ENCODE measurements at places on chromosomes 6 and 20. TPM values are rescaled to one million over a fixed set of nuclear protein-coding genes. Genes with fewer than 3 reads are reported as not detected.

Gene FOXP4
- 43.7 TPM for total RNA-seq

Gene SLC4A11
- 3.9 TPM for total RNA-seq

Gene PGC
- total RNA-seq = not detected

Gene PRL
- not detected for total RNA-seq

Gene TMEM217
- 7.3 TPM for total RNA-seq

Gene UNC93A
- not detected for total RNA-seq

Gene WFDC13
- total RNA-seq = not detected

Gene PPIL6
- 1.7 TPM for total RNA-seq

Gene CST2
- 1.7 TPM for total RNA-seq

Gene SCUBE3
- total RNA-seq = 8.5 TPM

Gene ADGB
- total RNA-seq = not detected

Gene DEFB125
- total RNA-seq = not detected

- H3K27me3 ChIP-seq = peaks cover 5% of the 10 kb centered on the region
- DNase-seq = no peak
Observed at GRCh38 chr6:90471263-90471662, 115.6 kb downstream of the MAP3K7 start.

GRCh38 chr6:150685860-150686259, 86.2 kb downstream of the PLEKHG1 start:
- H3K27me3 ChIP-seq = no peaks in the 10 kb centered on the region
- H3K4me1 ChIP-seq = no peaks in the 10 kb centered on the region
- no peak for DNase-seq
- no peaks in the 10 kb centered on the region for H3K36me3 ChIP-seq

DNA sequence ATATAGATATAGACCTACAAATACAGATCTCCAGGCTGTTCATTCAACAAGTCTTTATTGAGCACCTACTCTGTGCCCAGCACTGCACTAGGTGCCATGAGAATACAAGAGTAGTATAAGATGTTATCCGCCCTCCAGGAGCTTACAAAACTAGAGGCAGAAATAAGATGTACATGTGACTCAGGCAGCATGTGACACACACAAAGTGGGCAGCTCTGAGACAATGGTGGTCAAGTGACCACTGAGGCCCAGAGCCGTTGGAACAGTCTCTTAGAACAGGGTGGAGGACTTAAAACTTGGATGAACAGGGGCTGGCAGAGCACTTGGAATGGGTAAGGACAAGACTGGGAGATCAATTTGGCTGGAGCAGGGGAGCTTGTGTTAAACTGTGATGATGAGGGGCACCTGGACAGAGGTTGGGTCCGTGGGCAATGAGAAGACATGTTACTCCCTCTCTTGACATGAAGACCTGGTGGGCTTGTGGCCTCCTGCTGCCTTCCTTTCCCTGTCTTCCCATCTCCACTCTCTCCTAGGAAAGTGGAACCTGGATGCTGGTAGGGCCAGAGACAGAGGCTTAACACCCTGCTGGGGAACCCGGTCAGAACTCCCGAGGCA, 21.2 kb downstream of the TRIM15 start:
- H3K4me3 ChIP-seq = no peak overlapping the region
- peaks cover 27% of the 10 kb centered on the region for H3K36me3 ChIP-seq
- H3K27me3 ChIP-seq = peaks cover 2% of the 10 kb centered on the region
- H3K27ac ChIP-seq = no peak overlapping the region

- no peaks in the 10 kb centered on the region for H3K27me3 ChIP-seq
- no peak for DNase-seq
- H3K36me3 ChIP-seq = no peaks in the 10 kb centered on the region
- H3K27ac ChIP-seq = no peak overlapping the region
Observed at GRCh38 chr6:25615471-25615870, 36.5 kb upstream of the SCGN start.

- no peaks in the 10 kb centered on the region for H3K4me1 ChIP-seq
- no peak for DNase-seq
- H3K27ac ChIP-seq = no peak overlapping the region
- H3K4me3 ChIP-seq = no peak overlapping the region
- H3K27me3 ChIP-seq = no peaks in the 10 kb centered on the region
Observed at GRCh38 chr6:75778757-75779156, 29.7 kb downstream of the MYO6 start.

GRCh38 chr6:55212156-55212555, 37.8 kb downstream of the HCRTR2 start:
- peak; percentile 56 for DNase-seq
- H3K27me3 ChIP-seq = no peaks in the 10 kb centered on the region
- peaks cover 7% of the 10 kb centered on the region for H3K4me1 ChIP-seq
- no peaks in the 10 kb centered on the region for H3K36me3 ChIP-seq

DNA sequence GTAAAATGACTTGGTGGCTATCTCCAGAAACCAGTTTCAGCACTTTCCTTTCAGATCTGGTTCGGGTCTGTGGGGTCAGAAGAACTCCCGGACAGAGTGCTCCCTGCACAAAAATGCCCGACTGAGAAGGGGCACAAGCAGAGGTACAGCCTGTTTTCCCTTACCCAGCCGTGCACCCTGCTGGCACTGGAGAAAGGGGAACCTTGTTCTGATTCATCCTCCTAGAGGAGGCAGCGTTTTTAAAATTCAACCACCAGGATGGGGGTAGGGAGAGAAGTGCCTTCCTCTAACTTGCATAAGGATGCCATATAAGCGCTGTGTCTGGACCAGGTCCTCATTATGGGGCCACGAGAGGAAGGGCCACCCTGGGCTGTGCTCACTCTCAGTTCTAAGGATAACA, 17.6 kb downstream of the RIMS4 start:
- H3K4me3 ChIP-seq = no peak overlapping the region
- DNase-seq = no peak
- H3K4me1 ChIP-seq = no peaks in the 10 kb centered on the region
- no peak overlapping the region for H3K27ac ChIP-seq
- H3K27me3 ChIP-seq = peaks cover 11% of the 10 kb centered on the region

GRCh38 chr20:16712511-16712947, 17.3 kb upstream of the SNRPB2 start:
- no peak for DNase-seq
- H3K27me3 ChIP-seq = peaks cover 4% of the 10 kb centered on the region
- no peak overlapping the region for H3K27ac ChIP-seq
- no peaks in the 10 kb centered on the region for H3K36me3 ChIP-seq
- no peak overlapping the region for H3K4me3 ChIP-seq

- DNase-seq = no peak
- no peak overlapping the region for H3K27ac ChIP-seq
- no peaks in the 10 kb centered on the region for H3K27me3 ChIP-seq
- no peaks in the 10 kb centered on the region for H3K36me3 ChIP-seq
Observed at GRCh38 chr20:20552076-20552475, 160.4 kb downstream of the RALGAPA2 start.

DNA sequence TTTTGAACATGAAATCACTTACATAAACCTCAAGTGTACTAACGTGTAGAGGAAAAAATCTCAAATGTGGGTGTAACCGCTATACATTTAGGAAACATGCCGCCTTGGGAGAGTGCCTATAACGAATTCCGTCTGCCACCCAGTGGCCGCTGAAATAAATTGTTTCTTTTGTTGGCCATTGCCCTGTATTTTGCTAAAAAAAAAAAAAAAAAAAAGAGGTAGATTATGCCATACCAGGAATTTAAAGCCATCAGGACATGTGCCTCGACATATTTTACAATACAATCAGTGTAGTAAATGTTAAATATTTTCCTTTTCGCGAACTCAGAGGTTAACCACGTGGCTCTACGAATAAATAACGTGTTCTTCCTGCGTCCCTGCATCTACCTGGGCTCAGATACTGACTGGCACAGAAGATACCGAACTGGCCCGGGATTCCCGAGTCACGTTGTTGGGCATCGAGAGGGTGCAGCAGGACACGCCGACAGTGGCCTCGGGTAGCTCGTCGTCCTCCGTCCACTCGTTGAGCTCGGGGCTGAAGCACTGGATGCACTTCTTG, 14.3 kb downstream of the KLHL31 start:
- H3K27me3 ChIP-seq = peaks cover 6% of the 10 kb centered on the region
- peak overlapping the region; percentile 82 for H3K4me3 ChIP-seq
- H3K36me3 ChIP-seq = no peaks in the 10 kb centered on the region

DNA sequence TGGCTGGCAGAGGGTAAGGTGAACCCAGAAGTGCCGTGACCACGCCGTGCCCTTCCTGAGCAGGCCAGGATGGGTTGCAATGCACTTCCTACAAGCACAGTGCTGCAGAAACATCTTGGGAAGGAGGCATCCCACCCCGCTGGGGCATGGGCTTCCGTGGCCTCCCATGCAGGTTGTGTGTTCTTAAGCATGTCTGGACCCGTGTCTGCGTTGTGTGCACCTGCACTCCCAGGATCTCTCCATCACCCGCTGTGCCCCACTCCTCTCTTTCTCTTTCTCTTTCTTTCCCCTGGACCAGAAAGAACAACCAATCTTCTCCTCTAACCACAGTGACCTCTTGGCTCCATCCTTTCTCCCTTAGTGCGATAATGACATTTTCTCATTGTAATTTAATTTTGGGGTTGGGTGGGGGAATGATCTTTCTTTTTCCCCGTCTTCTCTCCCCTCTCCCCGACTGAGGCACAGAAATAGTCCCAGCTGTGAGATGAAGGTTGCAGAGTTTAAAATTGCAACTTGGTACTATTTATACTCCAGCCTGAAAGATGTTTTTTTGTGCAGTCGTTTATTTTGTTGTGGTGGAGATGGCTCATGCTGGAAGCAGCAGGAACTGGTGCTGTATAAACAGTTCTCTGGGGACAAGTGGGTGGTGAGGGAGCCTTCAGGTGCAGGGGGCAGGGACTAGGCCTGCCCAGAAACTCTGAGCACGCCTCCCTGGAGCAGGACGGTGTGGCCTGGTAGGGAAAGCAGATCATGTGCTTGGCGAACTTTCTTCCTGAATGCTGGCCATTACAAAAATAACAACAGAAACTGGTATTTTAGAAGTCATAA, 20.5 kb downstream of the BCAS4 start:
- H3K4me3 ChIP-seq = no peak overlapping the region
- H3K4me1 ChIP-seq = peaks cover 22% of the 10 kb centered on the region
- no peak overlapping the region for H3K27ac ChIP-seq
- no peaks in the 10 kb centered on the region for H3K27me3 ChIP-seq
- DNase-seq = peak; percentile 67

GRCh38 chr6:87334683-87335082, 5.6 kb upstream of the GJB7 start:
- H3K36me3 ChIP-seq = no peaks in the 10 kb centered on the region
- no peaks in the 10 kb centered on the region for H3K4me1 ChIP-seq
- H3K27ac ChIP-seq = no peak overlapping the region
- no peak overlapping the region for H3K4me3 ChIP-seq
- H3K27me3 ChIP-seq = no peaks in the 10 kb centered on the region

- peak; percentile 17 for DNase-seq
- H3K4me3 ChIP-seq = no peak overlapping the region
- H3K27ac ChIP-seq = no peak overlapping the region
- H3K4me1 ChIP-seq = peaks cover 13% of the 10 kb centered on the region
Observed at GRCh38 chr6:43951756-43952675, 175.2 kb downstream of the MRPL14 start.

- H3K4me1 ChIP-seq = no peaks in the 10 kb centered on the region
- H3K4me3 ChIP-seq = no peak overlapping the region
- DNase-seq = no peak
- no peaks in the 10 kb centered on the region for H3K36me3 ChIP-seq
- H3K27ac ChIP-seq = no peak overlapping the region
Observed at GRCh38 chr6:135640048-135640447, 142.5 kb upstream of the AHI1 start.

GRCh38 chr6:111361648-111362047, 121.4 kb downstream of the REV3L start:
- H3K27me3 ChIP-seq = no peaks in the 10 kb centered on the region
- no peak overlapping the region for H3K4me3 ChIP-seq
- H3K27ac ChIP-seq = no peak overlapping the region
- H3K4me1 ChIP-seq = peaks cover 10% of the 10 kb centered on the region

DNA sequence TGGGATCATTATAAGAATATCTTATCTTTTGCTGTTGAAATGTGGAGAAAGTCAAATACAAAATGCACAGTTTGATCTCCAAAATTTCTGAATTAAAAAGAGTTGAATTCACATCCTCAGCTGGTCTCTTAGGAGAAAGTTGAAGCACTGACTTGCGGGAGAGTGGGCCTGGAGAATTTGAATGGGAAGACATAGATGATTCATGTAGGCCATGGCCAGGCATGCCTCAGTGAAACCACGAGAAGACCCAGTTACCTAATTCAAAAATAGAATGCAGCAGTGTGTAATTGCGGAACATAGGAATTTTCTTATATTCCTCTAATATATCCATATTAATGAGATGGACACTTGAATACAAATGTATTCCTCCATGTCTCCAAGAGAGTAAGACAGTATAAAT, 53.0 kb upstream of the DTNBP1 start:
- H3K4me3 ChIP-seq = no peak overlapping the region
- no peak overlapping the region for H3K27ac ChIP-seq
- no peaks in the 10 kb centered on the region for H3K36me3 ChIP-seq
- H3K4me1 ChIP-seq = no peaks in the 10 kb centered on the region
- DNase-seq = peak; percentile 4

- no peak overlapping the region for H3K27ac ChIP-seq
- no peaks in the 10 kb centered on the region for H3K36me3 ChIP-seq
- peaks cover 5% of the 10 kb centered on the region for H3K4me1 ChIP-seq
- H3K4me3 ChIP-seq = no peak overlapping the region
Observed at GRCh38 chr20:54555150-54555549, 79.8 kb downstream of the DOK5 start.

DNA sequence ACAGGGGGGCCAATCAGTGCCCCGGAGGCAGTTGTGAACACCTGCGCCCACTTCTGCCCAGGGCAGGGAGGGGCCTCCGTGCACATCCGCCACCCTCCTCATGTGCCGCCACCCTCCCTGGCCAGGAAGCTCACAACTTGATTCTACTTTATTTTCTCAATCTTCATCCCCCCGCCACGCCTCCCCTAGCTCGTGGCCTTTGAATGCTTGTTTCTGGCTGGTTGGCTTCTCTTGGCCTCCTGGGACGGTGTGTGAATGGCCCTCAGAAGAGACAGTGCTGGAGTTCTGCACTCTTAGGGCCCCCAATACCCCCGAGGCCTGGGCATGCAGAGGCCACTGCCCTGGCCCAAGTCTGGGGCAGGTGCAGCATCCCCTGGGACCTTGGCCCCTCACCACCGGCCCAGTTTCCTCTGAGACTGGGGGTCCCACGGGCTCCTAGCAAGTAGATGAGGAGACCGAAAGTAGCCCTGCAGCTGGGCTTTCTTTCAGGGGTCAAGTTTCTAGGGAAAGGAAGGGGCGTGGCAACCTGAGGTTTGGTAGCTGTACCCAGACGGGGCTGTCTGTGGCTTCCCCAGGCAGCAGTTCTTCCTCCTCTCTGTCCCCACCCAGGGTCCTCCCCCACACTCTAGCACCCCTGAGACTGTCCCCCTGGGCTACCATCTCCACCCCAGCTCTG, 1.3 kb downstream of the RGS19 start:
- H3K27ac ChIP-seq = no peak overlapping the region
- DNase-seq = no peak
- no peak overlapping the region for H3K4me3 ChIP-seq
- peaks cover 8% of the 10 kb centered on the region for H3K4me1 ChIP-seq
- H3K27me3 ChIP-seq = peaks cover 3% of the 10 kb centered on the region
- no peaks in the 10 kb centered on the region for H3K36me3 ChIP-seq

GRCh38 chr6:133889557-133890403, 867 bp downstream of the TCF21 start:
- H3K36me3 ChIP-seq = no peaks in the 10 kb centered on the region
- peak overlapping the region; percentile 50 for H3K4me3 ChIP-seq
- peaks cover 12% of the 10 kb centered on the region for H3K4me1 ChIP-seq

- DNase-seq = no peak
- H3K4me1 ChIP-seq = peaks cover 10% of the 10 kb centered on the region
- H3K4me3 ChIP-seq = no peak overlapping the region
- no peaks in the 10 kb centered on the region for H3K36me3 ChIP-seq
- H3K27ac ChIP-seq = no peak overlapping the region
Observed at GRCh38 chr6:32839356-32839755, 817 bp upstream of the TAP2 start.

Data from astrocyte (in vitro differentiated cells and primary cell).